Femur (tissue), 1 donor: ENCODE measurements at places on chromosomes 3 and 15.

DNA sequence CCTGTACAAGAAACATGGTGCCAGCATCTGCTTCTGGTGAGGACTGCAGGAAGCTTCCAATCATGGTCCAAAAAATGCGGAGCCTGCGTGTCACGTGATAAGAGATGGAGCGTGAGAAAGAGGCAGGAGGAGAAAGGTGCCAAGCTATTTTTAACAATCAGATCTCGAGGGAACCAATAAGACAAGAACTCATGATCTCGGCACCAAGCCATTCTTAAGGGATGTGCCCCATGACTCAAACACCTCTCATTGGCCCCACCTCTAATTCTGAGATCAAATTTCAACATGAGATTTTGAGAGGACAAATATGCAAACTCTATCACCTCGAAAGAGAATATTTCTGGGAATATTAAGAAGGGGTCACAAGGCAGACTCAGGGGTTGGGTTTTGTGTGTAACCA, 107.2 kb downstream of the PYDC2 start:
- DNase-seq, result no peak

DNA sequence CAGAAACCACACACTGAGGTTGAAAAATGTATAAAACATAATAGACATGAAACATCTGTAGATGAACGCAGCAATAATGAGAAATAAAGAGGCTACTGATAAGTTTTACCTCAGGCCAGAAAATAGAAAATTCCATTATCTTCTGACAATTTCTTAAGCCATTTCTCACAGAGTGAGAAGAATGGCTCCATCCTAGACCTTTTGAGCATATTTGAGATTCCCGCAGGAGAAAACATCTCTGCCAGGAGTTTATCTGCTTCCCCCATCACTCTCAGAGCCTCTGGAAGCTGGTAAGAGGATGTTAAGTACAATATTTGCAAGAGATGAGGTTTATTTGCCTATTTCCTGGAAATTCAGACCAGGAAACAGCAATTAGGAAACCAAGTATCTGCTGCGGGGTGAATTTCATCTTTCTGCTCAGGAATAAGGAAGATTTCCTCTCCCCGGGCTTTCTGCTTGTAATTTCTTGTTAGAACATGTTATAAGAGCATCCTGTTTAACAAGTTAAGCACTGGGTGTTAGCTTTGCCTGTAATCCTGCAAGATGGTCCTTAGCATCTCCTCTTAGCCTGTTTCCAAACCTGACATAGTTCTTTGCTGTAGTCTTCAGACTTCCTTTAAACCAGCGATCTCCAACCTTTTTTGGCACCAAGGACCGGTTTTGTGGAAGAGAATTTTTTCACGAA, 54.8 kb downstream of the ATP13A4 start:
- no peak for DNase-seq

- no peak for DNase-seq
Measured at GRCh38 chr15:70870051-70870450, 16.1 kb upstream of the LARP6 start.

DNA sequence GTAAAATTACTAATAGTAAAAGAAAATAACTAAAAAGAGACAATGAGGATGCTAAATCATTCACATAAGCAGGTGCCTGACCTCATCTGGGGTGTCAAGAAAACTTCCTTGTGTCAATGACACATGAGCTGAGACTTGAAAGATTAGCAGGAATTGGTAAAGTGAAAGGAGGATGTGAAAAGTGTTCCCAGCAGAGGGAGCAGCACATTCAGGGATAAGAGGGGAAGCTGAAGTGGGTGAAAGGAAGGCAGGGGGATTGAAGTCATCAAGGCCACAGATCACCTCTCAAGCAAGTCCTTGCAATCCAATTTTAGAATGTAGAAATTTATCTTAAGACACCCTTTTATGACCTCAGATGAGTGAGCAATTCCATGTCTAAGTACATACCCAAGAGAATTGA, 60.2 kb upstream of the ACP3 start:
- no peak for DNase-seq

DNA sequence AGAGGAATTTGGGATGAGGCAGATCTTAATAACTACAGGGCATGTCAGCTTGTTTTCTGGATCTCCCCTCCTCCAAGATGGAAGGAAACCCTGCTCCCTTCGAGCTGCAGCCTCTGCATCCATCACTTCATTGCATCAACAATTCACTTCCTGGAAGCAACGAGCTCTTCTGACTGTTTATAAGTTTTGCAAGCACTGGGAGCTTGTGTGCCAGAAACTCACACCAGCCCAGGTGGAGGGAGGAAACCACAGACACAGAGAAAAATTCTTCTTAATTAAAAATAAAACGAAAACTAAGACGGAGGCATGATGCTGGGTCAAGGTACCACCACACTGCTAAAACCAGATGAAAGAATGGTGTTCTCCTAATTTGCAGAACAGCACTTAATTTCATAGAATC, 10.6 kb downstream of the LRIG1 start:
- DNase-seq, result no peak

DNA sequence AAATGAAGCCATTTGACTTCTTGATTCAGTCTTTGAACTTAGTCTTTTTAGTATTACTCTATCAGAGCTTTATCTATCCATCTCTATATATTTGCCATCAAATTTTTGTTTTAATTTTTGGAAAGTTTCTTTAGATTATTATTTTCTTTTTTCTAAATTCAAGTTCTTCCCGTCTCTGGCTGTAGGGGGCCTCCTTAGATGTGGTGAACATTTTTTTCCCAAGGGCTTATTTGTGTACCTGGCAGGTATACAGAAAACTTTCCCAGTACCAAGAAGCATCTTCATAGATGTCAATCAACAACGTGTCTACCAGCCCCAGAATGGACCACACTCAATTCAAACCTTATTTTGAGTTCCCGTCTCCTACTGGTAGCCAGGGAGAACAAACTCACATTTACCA, 486.8 kb upstream of the CNTN4 start:
- DNase-seq, result no peak

DNA sequence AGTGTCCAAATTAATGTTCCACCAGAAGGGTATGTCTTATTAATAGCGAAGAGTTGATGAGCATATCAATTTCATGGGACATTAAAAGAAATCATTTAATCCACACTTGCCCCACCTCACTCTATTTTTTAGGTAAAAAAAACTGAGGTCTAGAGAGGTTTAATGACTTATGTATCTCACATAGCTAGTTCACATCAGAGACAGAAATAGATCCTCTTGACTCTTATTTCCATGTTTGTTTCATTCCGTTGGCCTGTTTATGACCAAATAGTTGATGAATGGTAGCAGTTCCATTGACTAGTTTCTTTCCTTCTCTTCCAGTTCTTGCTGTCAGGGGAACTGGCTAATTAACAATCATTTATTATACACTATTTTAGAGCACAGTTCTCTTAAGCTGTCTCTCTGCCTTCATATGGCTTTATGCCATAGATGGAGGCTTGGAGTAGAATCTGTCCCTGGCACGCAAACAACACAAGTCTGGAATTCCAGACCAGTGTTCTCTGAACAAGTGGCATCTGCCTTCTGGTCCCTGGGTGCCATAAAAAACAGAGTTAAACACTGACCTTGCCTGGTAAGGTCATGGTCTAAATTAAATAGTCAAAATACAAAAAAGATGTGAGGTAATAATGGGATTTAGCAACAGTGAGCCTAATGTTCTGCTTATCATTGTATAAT, 220.0 kb upstream of the CGNL1 start:
- DNase-seq, result peak; percentile 41

- DNase-seq, result peak; percentile 16
Measured at GRCh38 chr15:68653031-68653635, 74.3 kb downstream of the CORO2B start.

GRCh38 chr3:23239211-23240068, 36.3 kb downstream of the UBE2E2 start:
- no peak for DNase-seq

DNA sequence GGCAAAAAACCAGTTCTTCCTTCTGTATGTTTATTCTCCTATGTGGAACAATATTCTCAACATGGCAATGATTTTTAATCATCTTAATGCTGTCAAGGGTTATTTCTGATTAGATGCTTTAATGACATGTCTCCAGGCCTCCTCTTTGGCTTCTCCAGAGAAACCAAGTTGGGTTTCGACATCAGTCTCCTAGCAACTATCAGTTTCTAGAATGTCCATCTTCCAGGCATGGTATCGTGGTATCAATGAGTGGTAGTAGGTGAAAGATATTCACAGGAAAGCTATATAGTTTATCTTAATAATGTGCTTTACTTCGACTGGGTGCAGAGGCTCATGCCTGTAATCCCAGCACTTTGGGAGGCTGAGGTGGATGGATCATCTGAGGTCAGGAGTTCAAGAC, 128.5 kb downstream of the C3orf70 start:
- no peak for DNase-seq

- no peak for DNase-seq
Measured at GRCh38 chr3:56952061-56952460, 108.4 kb upstream of the SPATA12 start.

GRCh38 chr3:32401126-32401525, 9.5 kb downstream of the CMTM7 start:
- no peak for DNase-seq

DNA sequence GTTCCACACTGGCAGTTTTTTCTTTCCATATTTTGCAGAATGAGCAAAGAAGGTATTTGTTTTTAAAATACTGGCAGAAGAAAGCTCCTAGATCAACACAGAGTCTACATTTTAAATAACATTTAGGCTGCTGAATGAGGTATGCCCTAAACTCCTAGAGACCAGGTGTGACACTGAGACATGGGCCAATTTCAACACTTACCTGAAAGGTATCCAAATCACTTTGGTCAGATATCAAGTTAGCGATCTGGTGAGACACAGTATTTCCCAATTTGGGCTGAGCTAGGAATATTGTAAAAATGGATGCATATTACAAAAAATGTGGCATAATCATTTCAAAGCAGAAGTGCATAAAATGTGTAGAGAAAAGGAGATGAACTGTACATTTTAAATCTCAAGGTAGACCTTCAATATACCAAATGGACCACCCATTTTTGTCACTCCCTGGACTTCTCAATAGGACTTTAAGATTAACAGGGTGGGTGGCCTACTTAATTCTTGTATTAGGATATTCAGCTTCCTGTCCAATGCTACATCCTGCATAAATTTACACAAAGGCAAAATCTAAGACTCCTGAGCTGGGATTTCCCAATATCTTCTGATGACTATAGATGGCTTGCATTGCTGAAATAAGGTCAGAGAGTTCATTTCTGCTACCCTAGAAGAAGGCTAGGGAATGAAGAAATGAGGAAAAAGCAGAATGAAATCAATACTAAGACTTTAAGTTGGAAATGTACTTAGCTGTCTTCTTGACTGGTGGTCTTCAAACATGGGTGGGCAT, 487.8 kb downstream of the FOXP1 start:
- DNase-seq, result no peak

- no peak for DNase-seq
Measured at GRCh38 chr3:171290680-171291079, 169.5 kb downstream of the TNIK start.

- no peak for DNase-seq
Measured at GRCh38 chr3:93992207-93992606, 12.3 kb downstream of the ARL13B start.

GRCh38 chr3:31918179-31919150, 62.6 kb downstream of the OSBPL10 start:
- no peak for DNase-seq

DNA sequence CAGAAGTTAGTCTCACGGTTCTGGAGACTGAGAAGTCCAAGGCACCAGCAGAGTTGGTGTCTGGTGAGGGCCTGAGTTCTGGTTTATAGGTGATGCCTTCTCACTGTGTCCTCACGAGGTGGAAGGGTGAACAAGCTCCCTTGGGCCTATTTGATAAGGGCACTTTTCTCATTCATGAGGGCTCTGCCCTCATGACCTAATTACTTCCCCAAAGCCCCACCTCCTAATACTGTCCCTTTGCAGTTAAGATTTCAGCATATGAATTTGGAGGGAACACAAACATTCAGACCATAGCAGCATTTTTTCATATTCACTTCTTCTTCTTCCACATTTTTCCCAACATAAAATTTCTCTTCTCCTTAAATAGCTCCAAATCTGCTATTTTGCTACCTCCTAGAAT, 41.5 kb downstream of the TMEM41A start:
- DNase-seq, result no peak

DNA sequence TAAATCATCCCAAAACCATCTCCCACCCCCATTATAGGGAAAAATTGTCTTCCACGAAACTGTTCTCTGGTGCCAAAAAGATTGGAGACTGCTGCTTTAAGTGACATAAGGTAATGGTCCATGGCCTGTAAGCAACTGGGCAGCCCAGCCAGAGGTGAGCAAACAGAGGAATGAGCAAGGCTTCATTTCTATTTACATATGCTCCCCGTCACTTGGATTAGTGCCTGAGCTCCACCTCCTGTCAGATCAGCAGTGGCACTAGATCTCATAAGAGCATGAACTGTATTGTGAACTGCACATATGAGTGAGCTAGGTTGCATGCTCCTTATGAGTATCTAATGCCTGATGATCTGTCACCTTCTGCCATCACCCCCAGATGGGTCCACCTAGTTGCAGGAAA, 1159.8 kb upstream of the ALCAM start:
- no peak for DNase-seq

DNA sequence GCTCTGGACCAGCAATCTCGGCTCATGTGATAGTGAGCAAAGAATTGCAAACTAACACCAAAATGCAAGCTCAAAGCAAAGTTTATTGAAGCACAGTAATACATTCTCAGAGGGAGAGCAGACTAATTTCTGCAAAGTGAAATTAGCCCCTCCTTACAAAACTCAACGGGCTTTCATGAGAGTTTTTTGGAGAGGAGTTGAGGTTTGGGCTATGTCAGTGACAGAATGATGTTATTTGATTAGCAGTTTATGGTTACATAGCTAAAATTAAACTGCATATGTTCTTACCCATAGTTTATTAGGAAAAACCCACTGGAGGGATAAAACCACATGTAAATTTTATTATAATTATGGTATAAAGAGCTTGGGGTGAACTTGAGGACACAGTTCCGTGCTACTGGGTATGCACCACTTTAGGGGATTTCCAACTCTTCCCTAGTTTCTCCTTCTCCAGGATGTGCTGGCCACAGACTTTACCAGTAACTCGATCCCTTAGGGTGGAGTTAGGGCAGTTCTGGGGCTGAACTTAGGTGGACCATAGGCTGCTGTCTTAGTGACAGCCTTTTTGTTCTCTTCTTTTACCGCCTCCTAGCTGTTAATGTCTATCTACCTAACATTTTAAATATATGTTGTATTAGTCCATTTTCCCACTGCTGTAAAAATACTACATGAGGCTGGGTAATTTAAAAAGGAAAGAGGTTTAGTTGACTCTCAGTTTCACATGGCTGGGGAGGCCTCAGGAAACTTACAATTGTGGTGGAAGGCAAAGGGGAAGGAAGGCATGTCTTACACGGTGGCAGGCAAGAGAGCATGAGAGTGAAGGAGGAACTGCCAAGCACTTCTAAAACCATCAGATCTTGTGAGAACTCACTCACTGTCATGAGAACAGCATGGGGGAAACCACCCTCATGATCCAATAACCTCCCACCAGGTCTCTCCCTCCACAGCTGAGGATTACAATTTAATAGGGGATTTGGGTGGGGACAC, 8.9 kb upstream of the AADACL2 start:
- DNase-seq, result no peak
